ENCODE measurements at places on chromosomes 2 and 18.

DNA sequence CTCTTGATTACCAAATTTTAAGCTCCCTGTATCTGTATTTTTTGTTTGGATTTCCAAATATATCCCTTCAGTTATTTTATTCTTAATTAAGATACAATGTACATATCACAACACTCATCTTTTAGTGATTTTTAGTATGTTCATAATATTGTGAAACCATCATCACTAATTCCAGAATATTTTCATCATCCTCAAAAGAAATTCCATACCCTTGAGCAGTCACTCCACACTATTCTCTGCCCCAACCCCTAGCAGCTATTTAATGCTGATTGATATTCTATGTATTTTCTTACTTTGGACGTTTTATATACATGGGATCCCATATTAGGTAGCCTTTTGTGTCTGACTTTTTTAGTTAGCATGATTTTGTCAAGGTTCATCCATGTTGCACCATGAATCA lies 127.4 kb upstream of the SLC8A1 start:
- DNase-seq, result no peak

DNA sequence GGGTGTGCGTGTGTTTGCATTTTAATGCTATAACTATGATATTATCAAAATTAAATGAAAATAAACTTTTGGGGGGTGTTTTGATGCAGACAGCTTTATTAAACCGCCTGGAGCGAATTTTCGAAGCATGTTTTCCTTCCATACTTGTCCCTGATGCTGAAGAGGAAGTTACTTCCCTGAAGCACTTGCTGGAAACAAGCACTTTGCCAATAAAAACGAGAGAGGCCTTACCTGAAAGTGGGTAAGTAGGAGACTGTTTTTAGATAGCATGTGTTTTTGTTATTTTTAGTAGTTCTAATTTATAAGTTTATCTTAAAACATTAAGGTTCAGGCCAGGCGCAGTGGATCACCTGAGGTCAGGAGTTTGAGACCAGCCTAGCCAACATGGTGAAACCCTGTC lies 43.3 kb downstream of the AFTPH start:
- no peak for DNase-seq

DNA sequence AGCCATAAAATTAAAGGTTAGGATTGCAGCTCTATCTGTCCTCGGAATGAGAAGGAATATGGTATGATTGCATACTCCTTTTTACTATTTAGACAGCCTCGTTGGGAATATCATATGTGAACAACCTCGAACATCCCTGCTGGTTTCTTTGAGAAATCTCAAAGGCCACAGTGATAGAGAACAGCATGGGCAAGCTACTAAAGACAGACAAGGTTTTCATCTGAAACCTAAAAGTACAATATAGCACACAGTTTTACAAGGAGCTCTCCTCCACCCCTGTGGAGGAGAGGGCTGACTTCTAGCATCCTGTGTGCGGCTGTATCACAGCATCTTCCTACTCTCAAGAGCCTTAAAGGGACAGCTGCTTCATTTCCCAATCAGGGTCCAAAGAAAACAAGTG lies 104.3 kb downstream of the VWC2L start:
- no peak for DNase-seq

GRCh38 chr2:223054193-223054781 lies 2.3 kb downstream of the KCNE4 start:
- DNase-seq, result no peak

DNA sequence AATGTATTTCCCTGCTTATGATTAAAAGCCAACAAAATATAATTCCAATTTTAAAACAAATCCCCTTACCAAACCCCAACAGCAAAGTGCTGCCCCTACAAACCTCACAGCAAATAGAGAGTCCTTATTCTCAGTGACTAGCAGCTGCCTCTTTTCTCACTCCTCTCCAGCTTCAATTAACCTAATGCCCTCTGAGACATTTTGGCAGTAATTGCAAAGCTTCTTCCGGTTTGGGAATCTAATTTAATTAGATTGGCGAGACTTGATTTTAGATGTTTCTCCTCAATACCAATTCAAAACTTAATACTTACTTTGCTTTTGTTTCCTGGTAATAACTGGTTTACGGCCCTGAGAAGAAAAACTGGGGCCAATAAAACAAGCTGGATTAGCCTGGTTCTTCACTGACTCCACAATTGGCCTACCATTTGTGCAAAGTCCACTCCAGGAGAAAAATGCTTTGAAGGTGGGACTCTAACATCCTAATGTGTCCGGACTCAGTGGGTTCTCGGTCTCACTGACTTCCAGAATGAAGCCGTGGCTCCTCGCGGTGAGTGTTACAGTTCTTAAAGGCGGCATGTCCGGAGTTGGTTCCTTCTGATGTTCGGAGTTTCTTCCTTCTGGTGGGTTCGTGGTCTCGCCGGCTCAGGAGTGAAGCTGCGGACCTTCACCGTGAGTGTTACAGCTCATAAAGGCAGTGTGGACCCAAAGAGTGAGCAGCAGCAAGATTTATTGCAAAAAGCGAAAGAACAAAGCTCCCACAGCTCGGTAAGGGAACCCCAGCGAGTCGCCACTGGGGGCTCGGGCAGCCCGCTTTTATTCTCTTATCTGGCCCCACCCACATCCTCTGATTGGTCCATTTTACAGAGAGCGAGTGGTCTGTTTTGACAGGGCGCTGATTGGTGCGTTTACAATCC lies 52.8 kb downstream of the SLC35F5 start:
- no peak for DNase-seq

- no peak for DNase-seq
These were observed 194.0 kb downstream of the CAMKMT start for GRCh38 chr2:44555700-44556099.

DNA sequence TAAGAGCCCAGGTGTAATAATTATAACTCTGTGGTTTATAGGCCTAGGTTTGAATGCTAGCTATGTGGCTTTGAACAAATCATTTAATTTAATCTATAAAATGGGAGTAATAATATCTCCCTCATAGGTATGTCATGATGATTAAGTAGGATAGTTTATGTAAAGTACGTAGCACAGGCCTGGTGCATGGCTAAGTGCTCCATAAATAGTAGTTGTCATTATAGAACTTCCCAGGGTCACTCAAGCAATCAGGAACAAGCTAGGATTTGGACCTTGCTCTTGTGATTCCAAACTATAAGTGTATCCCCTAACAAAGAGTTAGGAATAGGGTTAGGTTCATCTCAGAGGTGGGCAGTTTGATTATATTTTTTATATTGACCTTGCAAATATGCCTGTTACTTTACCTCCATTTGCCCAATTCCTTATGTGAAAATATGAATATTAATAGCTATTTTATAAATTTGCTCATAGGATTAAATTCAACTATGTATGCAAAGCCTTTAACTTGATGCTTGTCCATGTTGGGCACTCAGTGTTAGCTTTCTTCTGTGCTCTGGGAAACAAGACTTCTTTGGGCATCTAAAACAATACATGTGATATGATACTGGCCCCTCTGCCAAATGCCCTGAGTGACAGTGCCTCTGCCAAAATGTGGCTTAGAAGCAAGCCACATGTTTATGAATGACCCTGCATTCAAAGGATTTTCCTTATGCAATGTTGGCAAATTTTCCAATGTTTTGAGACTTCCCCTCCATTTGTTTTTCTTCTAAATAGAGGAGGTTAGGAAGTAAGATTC lies 353.6 kb downstream of the KIAA1328 start:
- DNase-seq, result no peak

- no peak for DNase-seq
These were observed 129.6 kb downstream of the PMS1 start for GRCh38 chr2:189913821-189914220.

DNA sequence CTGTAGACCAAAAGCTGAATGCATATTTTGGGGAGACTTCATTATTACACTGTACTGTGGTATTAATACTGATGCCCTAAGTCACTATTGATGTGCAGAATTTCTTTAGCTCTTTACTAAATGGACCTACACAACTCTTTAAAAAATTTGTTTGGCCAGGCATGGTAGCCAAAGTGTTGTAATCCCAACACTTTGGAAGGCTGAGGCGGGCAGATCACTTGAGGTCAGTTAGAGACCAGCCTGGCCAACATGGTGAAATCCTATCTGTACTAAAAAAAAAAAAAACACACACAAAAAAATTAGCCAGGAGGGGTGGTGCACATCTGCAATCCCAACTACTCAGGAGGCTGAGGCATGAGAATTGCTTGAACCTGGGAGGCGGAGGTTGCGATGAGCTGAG lies 6.4 kb downstream of the TMEM182 start:
- DNase-seq, result no peak

DNA sequence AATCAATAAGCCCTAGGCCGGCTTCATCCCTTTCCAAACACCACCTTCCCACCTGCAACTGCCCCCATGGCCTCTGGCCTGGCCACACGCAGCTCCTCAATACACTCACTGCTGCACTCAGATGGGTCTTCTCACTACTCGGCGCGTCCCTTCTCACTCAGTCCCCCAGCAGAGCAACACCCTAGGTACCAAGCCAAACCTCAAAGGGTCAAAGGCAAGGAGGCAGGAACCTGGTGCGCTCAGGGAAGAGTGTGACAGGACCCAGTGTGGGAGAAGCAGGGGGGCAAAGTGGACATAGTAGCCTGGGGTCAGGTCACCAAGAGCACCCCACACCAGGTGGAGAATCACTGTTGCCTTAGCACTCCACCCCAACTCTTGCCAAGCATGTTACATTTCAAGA lies 90.6 kb downstream of the TTC32 start:
- DNase-seq, result no peak

- DNase-seq, result no peak
These were observed 140.0 kb downstream of the ANTXR1 start for GRCh38 chr2:69152847-69153583.

- DNase-seq, result no peak
These were observed at the start of gene KLHL30 for GRCh38 chr2:238138331-238139195. Gene KLHL30 (plus strand): TSS chr2:238138668. CDS start chr2:238140755, 2,087 bp downstream.

DNA sequence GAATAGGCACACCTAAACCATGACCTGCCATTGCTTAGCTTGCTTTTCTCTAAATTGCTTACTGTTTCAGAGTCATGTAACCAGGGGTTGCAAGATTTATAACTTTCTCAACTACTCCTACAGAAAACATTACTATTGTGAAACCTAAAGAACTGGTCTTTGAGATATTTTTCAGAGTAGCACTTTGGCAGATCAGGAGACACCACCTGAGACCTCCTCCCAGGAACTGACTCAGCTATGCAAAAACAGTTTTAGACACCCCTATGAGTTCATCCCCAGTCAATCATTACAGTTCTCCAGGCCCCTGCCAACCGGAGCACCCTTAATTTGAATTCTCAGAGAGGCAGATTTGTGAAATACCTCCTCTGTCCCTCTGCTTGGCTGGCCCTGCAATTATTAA lies 80.3 kb downstream of the MBOAT2 start:
- no peak for DNase-seq

DNA sequence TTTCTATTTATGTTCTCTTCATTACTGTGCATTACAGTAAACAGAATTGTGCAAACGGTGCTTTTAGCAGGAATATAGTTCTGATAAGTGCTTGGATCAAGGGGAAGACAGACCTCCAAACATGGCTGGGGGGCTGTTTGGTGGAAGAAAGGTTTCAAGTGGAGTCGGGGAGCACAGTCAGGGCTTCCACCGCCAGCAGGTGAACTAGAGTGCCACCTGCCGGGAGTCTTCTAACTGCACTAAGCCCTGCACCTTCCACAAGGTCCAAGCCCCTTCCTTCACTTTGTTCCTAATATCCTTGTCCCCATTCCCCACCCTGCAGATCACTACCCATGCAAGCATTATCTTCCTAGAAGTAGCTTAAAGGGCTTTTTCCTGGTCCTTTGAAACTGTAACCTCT lies 11.1 kb downstream of the ONECUT2 start:
- no peak for DNase-seq

GRCh38 chr2:30363406-30363805 lies 83.6 kb upstream of the LCLAT1 start:
- DNase-seq, result no peak

- DNase-seq, result no peak
These were observed 221.3 kb upstream of the CRIM1 start for GRCh38 chr2:36134281-36134680.

- no peak for DNase-seq
These were observed 35.1 kb downstream of the EHD3 start for GRCh38 chr2:31269087-31269486.

GRCh38 chr2:199147216-199147615 lies 310.5 kb downstream of the SATB2 start:
- no peak for DNase-seq

DNA sequence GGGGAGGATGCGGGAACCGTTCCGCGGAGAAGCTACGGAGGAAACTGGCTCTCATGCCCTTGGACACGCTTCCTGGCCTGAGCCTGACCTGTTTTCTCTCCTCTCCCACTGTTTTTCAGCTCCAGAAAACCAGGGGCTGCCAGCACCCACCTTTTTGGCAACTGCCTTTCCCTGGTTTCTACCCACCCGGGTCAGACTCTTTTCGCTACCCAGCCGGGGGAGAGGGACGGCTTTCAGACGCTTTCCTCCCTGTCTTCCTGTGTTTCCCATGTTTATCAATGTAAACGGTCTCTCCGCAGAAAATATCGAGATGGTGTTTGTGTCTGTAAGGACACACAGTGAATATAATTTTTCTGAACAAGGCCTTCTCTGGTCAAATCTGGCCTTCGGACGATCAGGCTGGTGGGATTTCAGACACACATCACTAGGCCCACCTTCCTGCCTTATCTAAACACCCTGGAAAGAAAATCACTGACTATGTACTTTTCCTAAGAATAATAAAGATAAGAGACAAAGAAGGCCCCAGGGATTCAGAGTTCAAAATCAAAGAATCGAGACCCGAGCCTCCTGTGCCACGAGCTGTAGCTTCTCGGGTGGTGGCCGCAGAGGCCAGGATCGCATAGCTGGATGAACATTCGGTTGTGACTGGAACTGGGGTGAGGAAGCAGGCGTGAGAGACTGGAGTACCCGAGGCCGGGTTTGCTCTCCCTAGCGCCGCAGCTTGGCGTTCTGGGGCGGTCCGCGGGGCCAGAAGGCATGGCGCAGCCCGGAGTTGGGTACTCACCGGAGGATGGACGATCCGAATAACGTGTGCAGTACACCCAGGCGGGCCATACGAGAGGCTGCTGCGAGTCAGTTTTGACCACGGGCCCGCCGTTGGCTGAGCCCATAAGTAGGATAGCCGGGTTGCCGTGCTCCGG lies 1.7 kb downstream of the EN1 start:
- DNase-seq, result no peak

DNA sequence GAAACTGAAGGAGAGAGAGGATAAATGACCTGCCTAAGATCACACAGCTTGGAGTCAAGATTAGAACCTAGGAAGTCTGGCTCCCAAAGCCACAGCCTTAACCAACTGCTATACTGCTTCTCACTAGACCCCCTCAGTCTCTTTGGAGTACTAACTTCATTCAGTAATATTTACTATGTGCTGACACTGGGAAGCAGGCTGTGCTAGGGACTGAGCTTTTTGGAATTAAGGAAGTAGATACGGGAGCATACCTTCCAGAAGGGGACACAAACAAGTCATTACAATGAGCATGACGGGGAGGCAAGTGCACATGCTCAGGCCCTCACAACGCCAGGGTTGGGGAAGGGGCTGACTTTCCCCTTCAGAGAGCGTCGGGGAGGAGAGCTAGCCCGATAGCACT lies 97.7 kb downstream of the INO80D start:
- DNase-seq, result no peak
